ENCODE measurements at places on chromosomes 12 and 14. TPM values are rescaled to one million over a fixed set of nuclear protein-coding genes. Genes with fewer than 3 reads are reported as not detected.

DNA sequence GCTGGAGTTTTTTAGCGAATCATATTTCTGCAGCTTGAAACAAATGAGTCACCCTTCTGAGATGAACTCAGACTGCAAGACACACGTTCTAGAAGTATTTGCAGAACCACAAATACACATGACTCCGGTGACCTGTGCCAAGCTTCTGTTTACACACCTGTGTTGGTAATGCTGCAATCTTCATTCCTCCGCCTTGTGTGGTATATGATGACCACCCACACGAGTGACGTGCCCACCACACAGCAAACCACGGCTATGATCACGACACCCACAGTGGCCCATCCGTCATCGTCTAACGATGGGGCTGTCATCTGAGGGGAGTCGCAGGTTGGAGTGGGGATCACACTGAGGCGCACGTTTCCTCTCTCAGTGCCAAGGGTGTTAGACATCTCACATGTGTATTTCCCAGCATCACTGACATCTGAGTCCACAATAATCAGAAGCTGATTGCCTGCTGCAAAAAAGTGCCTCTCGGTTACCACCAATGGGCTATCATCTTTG is 43.0 kb downstream of the LRIG3 start:
- no peak overlapping the region for H3K4me3 ChIP-seq
- no peak overlapping the region for H3K27ac ChIP-seq
- peaks cover 5% of the 10 kb centered on the region for H3K4me1 ChIP-seq
- H3K36me3 ChIP-seq = peaks cover 62% of the 10 kb centered on the region

DNA sequence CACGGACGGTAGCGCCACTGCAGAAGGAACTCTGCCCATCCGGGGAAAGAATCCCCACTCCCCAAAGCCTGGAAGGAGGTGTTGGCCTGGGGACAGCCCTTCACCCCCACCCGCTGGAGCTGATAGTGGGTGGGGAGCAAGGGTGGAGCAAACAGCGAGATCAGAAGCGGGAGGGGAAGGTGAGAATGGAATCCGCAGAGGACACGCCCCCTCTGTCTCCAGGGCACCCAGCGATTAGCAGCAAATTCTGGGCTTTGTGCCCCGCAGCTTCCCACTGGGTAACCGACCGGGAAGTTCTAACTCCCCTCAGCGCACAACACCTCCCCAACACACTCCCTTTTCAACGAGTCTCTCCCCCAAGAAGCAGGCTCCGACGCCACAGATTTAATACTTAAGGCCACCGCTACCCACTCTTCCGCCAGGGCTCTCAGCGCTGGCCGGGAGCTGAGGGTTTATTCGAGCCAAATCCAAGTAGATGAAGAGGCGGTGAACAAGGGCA is 1.4 kb downstream of the SLC25A29 start:
- H3K4me1 ChIP-seq = peaks cover 19% of the 10 kb centered on the region
- peak; percentile 70 for DNase-seq
- no peaks in the 10 kb centered on the region for H3K36me3 ChIP-seq
- H3K4me3 ChIP-seq = peak overlapping the region; percentile 91

Gene HSPB8
- total RNA-seq = 0.13 TPM

Gene ARID2
- total RNA-seq = 60.3 TPM

DNA sequence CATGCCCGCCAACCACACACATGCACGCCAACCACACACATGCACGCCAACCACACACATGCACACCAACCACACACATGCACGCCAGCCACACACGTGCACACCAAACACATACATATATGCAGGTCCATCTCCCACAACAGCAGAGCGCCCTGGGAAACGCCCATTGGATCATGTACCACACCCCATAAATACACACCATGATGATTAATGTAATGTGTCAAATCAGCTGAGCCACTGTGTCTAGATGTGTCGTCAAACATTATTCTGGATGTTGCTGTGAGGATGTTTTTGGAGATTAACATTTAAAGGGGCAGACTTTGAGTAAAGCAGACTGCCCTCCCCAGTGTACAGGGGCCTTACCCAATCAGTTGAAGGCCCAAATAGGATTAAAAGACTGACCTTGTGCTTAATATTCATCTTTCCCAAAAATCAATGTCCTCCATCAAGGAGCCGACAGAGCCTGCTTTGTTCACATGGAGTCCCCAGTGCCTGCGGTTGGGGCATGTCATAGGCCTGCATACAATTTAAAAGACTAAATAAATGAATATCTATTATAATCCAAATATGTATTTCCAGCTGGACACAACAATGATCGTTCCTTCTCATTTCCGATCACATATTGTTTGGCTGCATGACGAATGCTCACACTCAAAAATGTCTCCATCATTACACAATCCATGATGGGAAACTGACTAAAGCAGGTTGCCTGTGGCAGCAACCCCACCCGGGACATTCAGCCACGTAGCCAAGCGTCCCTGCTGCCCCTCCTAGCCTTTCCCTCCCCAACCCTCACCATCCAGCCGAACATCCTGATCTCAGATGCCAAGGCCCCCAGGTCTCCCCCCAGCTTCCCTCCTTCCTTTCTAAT is 23.2 kb upstream of the BDKRB2 start:
- H3K36me3 ChIP-seq = no peaks in the 10 kb centered on the region
- H3K4me3 ChIP-seq = no peak overlapping the region
- DNase-seq = no peak
- H3K27me3 ChIP-seq = no peaks in the 10 kb centered on the region
- no peak overlapping the region for H3K27ac ChIP-seq

DNA sequence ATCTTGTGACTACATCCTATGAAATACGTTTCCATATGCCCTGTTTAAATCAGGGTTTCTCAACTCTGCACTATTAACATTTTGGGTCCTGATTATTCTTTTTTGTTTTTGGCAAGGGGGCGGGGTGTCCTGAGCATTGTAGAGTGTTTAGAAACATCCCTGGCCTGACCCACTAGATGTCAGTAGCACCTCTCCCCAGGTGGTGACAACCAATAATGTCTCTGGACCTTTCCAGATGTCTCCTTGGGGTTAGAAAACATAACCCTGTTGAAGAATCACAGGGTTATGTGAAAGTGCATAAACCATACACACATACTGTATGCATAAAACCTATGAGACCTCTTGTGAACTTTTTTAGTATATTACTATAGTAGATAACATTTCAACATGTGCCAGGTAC is 1.4 kb downstream of the ACAD10 start:
- no peaks in the 10 kb centered on the region for H3K27me3 ChIP-seq
- peaks cover 6% of the 10 kb centered on the region for H3K4me1 ChIP-seq
- H3K36me3 ChIP-seq = peaks cover 7% of the 10 kb centered on the region
- no peak overlapping the region for H3K27ac ChIP-seq
- no peak for DNase-seq

DNA sequence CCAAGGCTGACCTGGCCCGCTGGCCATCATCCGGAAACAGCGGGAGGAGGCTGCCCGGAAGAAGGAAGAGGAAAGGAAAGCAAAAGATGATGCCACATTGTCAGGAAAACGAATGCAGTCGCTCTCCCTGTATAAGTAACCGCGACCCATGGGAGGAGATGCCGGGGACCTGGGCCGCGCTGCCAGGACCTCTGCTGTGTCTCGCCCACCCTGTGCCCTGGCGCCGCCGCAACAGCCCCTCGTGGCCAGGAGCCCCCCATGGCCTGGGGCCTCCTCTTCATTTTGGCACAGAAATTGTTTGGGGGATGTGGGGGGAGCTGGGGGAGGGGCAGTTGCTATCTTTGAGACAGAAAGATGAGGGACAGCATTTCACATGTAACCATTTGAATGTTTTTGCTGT is 16.5 kb downstream of the HSPB8 start:
- no peaks in the 10 kb centered on the region for H3K4me1 ChIP-seq
- no peaks in the 10 kb centered on the region for H3K36me3 ChIP-seq
- H3K27me3 ChIP-seq = peaks cover 7% of the 10 kb centered on the region
- H3K4me3 ChIP-seq = no peak overlapping the region
- no peak overlapping the region for H3K27ac ChIP-seq

DNA sequence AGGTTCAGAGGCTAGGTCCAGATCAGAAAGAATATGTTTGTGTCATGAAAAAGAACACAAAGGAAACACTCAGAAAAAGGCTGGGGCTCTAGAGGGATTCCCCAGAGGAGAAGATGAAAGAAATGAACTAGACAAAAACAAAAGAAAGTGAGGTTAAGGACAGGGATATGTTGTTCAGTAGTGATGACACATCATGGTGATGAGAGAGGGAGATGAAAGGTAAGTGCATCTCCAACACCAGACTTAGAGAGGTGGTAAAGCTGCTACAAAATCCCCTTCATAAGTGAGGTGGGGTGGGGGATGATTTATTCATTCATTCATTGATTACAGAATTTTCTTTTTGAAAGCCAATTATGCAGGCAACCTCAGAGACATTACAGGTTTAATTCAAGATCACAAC is 19.6 kb upstream of the SLC8A3 start:
- H3K27ac ChIP-seq = no peak overlapping the region
- H3K36me3 ChIP-seq = no peaks in the 10 kb centered on the region
- peaks cover 25% of the 10 kb centered on the region for H3K27me3 ChIP-seq
- DNase-seq = no peak
- H3K4me1 ChIP-seq = no peaks in the 10 kb centered on the region

GRCh38 chr12:108560321-108560721 is 652 bp downstream of the SART3 start:
- peak overlapping the region; percentile 97 for H3K27ac ChIP-seq
- no peak for DNase-seq
- peak overlapping the region; percentile 79 for H3K4me3 ChIP-seq

Gene RTN1
- 3.0 TPM for total RNA-seq

DNA sequence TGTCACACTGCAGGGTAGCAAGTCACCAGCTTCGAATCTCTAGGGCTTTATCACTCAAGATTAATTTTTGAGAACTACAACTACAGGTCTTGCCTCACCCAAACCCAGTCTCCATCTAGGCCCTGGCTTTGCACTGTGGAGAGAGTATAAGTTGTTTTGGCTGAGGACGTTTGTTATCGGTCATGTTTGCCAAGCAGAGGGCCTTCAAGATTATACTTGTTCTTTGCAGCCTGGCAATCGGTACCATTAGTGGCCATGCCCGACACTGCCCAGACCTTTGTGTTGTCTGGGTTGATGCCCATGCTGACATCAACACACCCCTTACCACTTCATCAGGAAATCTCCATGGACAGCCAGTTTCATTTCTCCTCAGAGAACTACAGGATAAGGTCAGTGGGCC is 25.7 kb downstream of the ARG2 start:
- no peak for DNase-seq
- H3K4me3 ChIP-seq = no peak overlapping the region
- no peak overlapping the region for H3K27ac ChIP-seq

DNA sequence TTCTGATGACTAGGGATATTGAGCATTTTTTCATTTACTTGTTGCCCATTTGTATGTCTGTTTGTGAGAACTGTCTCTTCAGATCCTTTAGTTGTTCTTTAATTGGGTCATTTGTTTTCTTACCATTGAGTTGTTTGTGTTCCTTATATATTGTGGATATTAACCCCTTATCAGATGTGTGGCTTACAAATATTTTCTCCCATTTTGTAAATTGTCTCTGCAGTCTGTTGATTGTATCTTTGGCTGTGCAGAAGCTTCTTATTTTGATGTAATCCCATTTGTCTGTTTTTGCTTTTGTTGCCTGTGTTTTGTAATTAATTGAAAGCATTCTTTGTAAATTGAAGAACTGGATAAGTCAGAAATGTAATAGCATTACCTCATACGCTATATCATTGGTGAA is 459.1 kb upstream of the FOXG1 start:
- H3K4me3 ChIP-seq = no peak overlapping the region
- no peaks in the 10 kb centered on the region for H3K27me3 ChIP-seq
- no peak overlapping the region for H3K27ac ChIP-seq

DNA sequence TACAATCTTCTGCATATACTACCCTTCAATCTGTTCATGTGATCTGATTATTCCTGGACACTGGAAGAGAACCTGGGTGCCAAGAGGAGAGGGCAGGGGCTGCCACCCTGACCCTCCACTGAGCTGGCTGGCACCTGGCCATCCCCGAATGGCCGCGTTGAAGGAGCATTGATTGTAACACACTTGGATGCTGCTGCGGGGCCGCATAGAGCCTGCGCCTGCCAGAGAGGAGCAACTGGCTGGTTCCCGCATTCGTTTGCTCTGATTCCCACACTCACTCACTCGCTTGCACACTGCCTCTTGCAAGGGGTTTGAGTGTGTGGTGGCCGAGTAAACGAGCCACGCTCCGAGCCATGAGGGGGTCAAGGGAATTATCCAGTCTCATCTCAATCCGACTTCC is 32.4 kb downstream of the PSEN1 start:
- no peaks in the 10 kb centered on the region for H3K4me1 ChIP-seq
- no peak for DNase-seq
- no peak overlapping the region for H3K4me3 ChIP-seq
- H3K36me3 ChIP-seq = peaks cover 16% of the 10 kb centered on the region
- no peak overlapping the region for H3K27ac ChIP-seq
- no peaks in the 10 kb centered on the region for H3K27me3 ChIP-seq

- DNase-seq = peak; percentile 6
- no peaks in the 10 kb centered on the region for H3K4me1 ChIP-seq
- H3K27ac ChIP-seq = no peak overlapping the region
- no peaks in the 10 kb centered on the region for H3K27me3 ChIP-seq
These were observed 71.1 kb upstream of the RASSF8 start for GRCh38 chr12:25887367-25887766.

Gene IFNG
- total RNA-seq = not detected

GRCh38 chr12:108798551-108799221 is 58.7 kb downstream of the SSH1 start:
- H3K4me3 ChIP-seq = no peak overlapping the region
- H3K4me1 ChIP-seq = peaks cover 4% of the 10 kb centered on the region
- no peaks in the 10 kb centered on the region for H3K27me3 ChIP-seq
- no peak for DNase-seq
- H3K36me3 ChIP-seq = peaks cover 61% of the 10 kb centered on the region

Gene RNASE7
- not detected for total RNA-seq

Gene KRT6C
- not detected for total RNA-seq

GRCh38 chr14:23568021-23568599 is 519 bp upstream of the AP1G2 start:
- H3K36me3 ChIP-seq = no peaks in the 10 kb centered on the region
- peak overlapping the region; percentile 59 for H3K4me3 ChIP-seq
- no peak for DNase-seq
- H3K4me1 ChIP-seq = peaks cover 14% of the 10 kb centered on the region

GRCh38 chr12:1692226-1692625 is 1.4 kb downstream of the ADIPOR2 start:
- no peaks in the 10 kb centered on the region for H3K27me3 ChIP-seq
- H3K27ac ChIP-seq = peak overlapping the region; percentile 97
- no peak for DNase-seq
- H3K4me1 ChIP-seq = peaks cover 23% of the 10 kb centered on the region

DNA sequence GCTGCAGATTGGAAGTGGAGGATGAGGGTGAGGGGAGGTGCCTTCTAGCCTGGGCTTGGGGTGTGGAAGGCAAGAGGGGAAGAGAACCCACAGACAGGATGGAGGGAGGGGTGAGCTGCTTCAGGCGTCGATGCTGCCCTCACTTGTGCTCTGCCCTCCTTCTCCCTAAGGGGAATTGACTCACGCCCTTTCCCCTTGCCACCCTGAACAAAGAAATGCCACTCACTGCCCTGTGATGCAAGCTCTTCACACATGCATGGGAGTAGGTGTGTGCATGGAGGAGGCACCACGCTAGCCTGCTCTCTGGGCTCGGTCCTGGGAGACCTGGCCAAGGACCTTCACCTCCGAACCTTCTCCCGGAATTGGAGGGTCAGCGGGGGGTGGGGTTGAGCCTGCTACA is 35.7 kb upstream of the PRMT8 start:
- H3K27ac ChIP-seq = no peak overlapping the region
- peaks cover 2% of the 10 kb centered on the region for H3K27me3 ChIP-seq
- DNase-seq = no peak

All from A673 (cell line).